Fibroblast of villous mesenchyme (primary cell): ENCODE measurements at places on chromosomes 3 and 15. TPM values are rescaled to one million over a fixed set of nuclear protein-coding genes. Genes with fewer than 3 reads are reported as not detected.

GRCh38 chr3:88623709-88624108, 473.9 kb downstream of the C3orf38 start:
- DNase-seq, result no peak

DNA sequence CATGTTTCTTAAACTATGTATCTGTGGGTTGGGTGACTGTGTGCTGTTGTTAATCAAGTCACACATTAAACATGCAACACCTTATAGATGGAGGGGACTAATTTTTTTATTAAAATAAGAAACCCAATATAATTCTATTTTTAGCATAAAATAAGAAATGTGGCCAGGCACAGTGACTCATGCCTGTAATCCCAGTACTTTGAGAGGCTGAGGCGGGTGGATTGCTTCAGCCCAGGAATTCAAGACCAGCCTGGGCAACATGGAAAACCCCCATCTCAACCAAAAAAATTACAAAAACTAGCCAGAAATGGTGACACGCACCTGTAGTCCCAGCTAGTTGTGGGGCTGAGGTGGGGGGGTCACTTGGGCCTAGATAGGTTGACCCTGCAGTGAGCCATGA, 1021.0 kb downstream of the EPHA3 start:
- no peak for DNase-seq

- no peak for DNase-seq
Observed at GRCh38 chr3:14440168-14440518, 37.7 kb downstream of the SLC6A6 start.

The PROK2 gene
- not detected in 2 replicates for total RNA-seq

The GOLGA6L25 gene
- total RNA-seq, result not detected in 2 replicates

- no peak for DNase-seq
Observed at GRCh38 chr3:188756241-188756640, 415.5 kb upstream of the TPRG1 start.

- DNase-seq, result peak; percentile 91
Observed at GRCh38 chr3:43525941-43526607, 95.7 kb downstream of the ANO10 start.

DNA sequence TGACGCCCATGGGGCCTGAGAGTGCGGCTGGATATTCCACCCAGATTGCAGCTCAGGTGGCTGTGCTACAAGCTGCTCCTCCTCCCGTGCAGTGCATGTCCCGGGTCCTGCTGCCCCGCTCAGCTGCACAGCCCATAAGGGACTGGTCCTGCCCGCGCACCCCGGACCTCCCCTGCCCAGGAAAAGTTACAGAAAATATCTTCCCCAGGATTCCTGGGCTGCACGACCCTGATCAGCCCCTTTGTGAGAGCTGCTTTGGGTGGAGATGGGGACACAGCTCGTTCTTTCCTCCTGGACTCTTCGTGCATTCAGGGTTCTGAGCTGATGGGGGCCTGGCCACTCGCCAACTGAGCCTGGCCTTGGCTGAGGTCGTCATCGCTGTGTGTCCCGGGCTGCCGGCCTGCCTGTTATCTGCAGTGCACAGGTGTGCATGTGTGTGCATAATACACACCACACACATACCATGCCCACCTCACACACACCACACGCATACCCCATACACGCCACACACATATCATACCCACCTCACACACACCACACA, 28.8 kb downstream of the APBA2 start:
- no peak for DNase-seq

The LSAMP gene
- total RNA-seq, result 0.64 and 1.3 TPM in 2 replicates

The EID1 gene
- total RNA-seq, result 191 and 224 TPM in 2 replicates
